ENCODE measurements at places on chromosomes 2 and 18. TPM values are rescaled to one million over a fixed set of nuclear protein-coding genes. Genes with fewer than 3 reads are reported as not detected.

DNA sequence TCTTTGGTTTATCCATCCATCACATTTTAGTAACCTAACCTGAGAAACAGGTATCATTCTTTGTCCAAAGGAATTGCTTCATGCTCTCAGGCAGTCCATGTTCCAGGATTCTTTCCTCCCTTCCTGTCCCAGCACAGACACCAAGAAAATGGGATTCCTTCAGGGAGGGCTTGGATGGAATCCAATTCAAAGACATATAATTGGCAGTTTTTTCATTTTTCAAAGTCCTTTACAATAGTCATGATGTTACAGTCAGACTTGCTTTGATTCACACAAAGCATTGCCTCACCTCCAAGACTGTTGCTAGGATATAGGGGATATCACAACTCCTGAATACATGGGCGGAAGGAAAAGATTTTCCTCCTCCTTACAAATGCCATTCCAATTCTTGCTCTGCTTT is 241.4 kb upstream of the ACVR2A start:
- no peak for DNase-seq

DNA sequence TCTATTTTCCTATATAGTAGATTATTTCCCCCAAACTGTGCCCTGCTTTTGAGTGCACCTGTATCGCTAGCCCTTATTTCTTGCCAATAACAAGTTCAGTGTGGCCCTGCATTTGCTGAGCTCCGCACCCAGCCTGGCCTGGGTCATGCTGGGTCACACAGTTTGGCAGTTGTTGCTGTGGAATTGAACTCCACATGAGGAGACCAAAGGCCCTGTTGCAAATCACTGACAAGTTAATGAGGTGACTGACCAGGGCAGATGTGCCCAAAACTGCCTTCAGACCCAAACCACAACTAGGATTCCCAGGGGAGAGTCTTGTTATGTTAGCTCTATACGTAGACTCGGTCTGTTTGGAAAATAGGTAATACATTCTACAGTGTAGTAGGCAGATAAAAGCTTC is 31.0 kb downstream of the COL4A4 start:
- DNase-seq, result no peak

DNA sequence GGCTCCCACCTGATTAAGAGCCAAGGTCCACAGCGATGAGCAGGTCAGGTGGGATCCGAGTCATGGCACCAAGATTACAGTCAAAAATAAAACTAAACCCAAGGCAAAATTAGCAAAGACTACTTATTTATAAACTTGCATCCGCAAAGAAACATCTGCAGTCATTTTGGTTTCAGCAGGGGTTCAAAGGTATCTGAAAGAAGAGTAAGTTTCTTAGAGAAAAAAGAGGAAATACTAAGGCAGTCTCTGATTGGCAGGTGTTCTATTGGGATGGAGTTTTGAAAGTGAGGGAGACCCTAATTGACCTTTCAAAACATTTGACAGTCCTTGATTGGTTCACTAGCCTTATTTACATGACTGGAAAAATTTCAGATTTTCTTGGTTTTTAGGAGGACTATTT is 11.0 kb upstream of the PLB1 start:
- DNase-seq, result no peak

- no peak for DNase-seq
These were observed 29.8 kb downstream of the KLF7 start for GRCh38 chr2:207135801-207136457.

DNA sequence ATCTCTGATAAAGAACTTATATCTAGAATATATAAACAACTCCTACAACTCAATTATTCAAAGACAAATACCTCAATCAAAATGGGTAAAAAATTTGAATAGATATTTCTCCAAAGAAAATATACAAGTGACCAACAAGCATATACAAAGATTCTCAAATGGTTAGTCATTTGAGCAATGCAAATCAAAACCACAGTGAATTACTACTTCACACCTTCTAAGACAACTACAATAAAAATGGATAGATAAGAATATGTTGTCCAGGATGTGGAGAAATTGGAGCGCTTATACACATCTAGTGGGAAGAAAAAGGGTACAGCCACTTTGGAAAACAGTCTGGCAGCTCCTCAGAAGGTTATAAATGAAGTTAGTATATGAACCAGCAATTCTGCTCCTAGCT is 332.9 kb downstream of the TGIF1 start:
- DNase-seq, result no peak

GRCh38 chr2:202780514-202781021 is 91.0 kb downstream of the ICA1L start:
- no peak for DNase-seq

- DNase-seq, result no peak
These were observed 227.9 kb upstream of the CDH7 start for GRCh38 chr18:65522907-65523306.

DNA sequence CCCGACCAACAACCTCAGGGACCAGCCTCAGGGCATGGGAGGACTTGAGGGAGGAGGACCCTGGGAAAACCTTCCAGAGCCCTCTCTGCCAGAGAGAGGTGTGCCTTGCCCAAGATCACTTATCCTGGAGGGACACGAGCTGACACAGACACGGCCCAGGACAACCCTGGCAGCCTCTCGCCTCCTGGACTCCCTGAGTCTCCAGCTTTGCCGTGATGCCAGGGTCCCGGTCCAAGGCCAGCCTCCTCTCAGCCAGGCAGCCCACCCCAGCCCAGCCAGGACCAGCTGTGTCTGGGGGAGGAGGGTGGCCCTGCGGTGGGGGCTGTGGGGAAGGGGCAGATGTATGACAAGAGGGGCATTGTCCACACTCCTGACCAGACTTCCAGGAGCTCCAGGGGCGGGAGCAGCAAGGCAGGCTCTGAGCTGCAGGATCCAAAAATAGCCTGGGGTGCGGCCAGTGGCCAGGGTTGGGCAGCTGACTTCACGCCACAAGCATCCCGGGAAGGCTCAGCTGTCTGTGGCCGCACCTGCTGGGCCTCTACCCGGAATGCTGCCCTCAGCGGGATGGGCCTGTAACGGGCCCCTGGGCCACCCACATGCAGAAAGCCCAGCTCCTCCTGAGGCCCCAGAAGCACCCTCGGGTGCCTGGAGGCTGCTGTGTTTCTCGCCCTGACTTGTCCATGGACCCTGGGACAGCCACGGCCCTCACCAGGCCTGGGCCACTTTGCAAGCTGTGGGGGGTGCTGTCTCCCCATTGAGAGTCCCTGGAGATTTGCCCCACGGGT is 65.5 kb upstream of the GPC1 start:
- DNase-seq, result peak; percentile 51

- DNase-seq, result no peak
These were observed 45.0 kb upstream of the NRP2 start for GRCh38 chr2:205637320-205637602.

- no peak for DNase-seq
These were observed 20.9 kb upstream of the CCBE1 start for GRCh38 chr18:59718108-59718463.

DNA sequence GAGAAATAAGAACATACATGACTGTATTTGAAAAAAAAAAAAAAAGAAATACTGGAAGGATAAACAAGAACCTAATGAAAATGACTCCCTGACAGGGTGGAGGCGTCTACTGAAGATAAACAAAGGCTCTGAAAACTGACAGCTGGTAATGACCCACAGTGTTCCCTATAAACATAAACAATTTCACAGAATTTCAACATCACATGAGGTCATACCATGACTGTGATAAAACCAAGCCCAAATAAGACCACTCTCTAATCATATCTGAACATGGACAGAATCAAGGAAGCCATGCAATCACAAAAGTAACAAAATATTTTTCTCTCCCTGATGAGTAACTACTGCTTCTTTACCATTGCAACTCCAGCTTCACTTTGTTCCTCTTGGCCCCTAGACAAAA is 159.3 kb downstream of the FAM124B start:
- no peak for DNase-seq

DNA sequence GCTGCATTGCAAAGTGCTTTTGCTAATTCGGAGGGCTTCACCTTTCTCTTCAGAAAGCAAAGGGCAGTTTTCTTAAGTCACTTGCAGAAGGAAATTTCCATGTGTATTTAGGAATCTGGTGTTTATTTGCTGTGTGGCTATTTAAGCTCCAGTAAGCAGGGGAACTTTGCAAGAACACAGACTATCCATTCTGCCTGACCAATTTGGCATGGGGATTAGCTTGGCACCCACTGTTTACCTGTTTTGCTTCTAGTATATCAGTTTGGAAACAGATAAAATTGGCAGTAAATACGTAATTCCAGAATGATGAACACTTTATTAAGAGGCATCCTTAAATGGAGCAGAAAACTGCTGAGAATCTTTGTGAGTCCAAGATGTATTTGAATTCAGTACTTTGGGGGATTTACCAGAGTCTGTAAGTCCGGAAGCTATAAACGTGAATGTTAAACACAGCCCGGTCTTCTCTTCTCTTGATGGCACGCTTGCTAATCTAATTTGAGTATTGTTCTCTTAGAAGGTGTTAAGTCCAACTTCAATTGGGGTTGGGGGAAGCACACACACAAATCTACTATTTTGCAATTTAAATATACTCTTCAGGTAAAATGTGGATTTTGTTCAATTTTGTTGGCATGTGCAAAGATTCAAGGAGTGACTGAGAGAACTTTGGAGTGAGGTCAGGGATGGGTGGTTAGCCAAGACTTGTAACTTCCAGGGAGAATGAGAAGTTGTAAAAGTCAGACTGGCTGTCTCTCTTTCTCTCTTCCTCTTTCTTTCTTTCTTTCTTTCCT is 650 bp downstream of the ACKR3 start:
- no peak for DNase-seq

DNA sequence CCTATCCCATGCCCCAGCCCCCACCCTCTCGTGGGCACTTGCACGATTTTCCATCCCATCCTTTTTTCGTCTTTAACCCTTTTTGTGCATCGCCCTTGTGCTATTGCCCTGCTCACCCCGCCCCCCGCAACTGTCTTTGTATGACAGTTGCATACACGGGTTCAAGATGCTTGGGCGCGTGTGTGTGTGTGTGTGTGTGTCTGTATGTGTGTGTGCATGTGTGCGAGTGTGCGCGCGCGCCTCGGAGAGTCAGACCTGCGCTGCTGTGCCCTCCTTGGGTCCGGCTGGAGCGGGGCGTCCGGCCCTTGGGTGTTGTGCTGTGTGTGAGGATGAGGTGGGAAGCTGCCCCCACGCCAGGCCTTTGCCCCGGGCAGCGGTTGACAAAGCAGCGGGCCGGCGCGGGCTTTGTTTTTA is 230.7 kb downstream of the HAUS1 start:
- no peak for DNase-seq

DNA sequence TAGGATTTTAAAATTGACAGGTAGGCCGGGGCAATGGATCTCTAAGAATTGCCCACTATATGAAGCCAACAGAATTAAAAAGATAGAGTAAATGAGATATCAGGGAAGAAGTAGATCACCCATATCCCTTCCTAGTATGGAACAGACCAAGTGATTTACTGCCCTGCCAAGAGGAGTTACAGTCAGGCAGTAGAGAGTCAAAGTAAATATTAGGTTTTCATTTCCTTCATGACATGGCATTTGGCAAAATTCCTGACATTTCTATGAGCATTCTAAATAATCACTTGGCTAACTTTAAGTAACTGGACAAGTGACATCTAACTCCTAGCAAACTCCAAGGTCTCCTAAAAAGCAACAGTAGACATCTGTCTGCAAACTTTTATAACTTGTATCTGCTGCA is 33.5 kb downstream of the GALNT5 start:
- DNase-seq, result no peak

DNA sequence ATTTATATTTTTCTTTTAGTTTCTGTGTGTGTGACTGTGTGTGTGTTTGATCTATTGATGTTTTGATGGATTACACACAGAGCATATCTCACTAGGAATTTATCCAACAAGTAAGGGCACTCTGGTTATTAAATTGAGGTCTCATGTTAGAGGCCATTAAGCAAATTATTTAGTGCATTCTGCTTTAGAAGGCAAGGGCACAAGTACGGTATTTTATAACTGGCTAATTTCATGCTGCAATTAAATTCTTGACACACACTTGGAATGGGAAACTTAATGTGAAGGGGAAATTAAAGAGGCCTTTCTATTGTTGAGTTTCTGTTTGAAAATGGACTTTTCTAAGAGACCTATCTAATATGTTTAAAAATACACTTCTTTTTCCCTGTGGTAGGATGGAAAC is 25.8 kb downstream of the NYAP2 start:
- no peak for DNase-seq

DNA sequence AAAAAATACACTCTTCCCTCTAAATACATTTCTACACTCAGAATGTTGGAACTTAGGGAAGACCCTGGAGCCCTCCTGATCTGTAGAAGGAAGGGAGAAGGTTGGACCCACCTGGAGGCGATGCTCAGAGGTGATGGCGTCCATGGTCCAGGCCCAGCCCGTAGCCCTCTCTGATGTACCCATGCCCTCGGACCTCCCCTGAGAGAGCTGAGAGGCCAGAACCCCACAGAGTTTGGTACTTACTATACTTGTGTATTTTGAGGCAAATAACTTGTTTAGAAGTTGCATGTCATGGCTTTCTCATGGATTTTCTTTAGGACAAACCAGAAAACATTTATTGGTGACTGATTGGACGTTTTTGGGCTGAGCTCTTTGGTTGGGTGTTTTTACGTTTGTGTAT is 10.5 kb downstream of the CTDP1 start:
- no peak for DNase-seq

DNA sequence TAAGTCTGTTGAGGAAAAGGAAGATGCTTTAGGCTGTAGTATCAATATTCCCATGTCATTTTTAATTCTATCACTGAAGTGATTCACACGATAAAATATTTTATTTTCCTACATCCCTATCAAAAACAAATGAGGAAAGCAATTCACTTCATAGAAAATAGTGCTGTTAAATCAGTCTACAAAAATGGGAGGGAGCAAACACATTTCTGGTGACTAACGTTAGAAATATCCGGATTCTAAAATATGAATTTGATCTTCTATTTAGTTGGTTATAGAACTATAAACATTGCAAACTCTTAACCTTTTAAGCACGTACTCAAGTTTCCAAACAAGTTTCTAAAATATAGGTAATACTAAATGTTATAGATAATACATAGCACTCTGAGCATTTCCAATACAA is 20.8 kb downstream of the ATF2 start:
- DNase-seq, result no peak

GRCh38 chr2:162928356-162928755 is 89.8 kb upstream of the KCNH7 start:
- DNase-seq, result no peak

DNA sequence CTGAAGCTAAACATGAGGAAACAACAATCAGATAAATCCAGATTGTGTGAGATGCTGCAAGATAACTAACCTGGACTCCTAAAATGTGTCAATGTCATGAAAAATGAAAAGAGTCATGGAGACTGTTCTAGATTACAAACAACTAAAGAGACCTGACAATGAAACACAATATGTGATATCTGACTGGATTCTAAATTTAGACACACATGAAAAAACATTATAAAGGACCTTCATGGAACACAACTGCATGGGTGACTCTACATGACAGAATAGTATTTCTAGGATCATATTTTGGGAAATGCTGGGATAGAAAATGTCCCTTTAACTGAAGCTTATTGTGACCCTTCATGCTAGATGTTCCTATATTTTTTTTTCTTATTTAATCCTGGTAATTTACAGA is 18.5 kb upstream of the SPTBN1 start:
- DNase-seq, result no peak

- no peak for DNase-seq
These were observed 173.5 kb downstream of the MREG start for GRCh38 chr2:215839816-215840215.

GRCh38 chr2:210753386-210753785 is 197.0 kb downstream of the CPS1 start:
- no peak for DNase-seq

Gene ASB18
- polyA plus RNA-seq, result 8.3 TPM

Gene ANKRD30BL
- polyA plus RNA-seq, result not detected

Gene SCN3A
- 0.53 TPM for polyA plus RNA-seq

Gene CHRND
- polyA plus RNA-seq, result 180 TPM

Gene UGT1A5
- not detected for polyA plus RNA-seq

Gene STARD6
- not detected for polyA plus RNA-seq

Gene ZNF385B
- polyA plus RNA-seq, result 24.5 TPM

Gene SOX11
- 26.1 TPM for polyA plus RNA-seq
